NCI-H82 (cell line): ENCODE measurements at places on chromosomes 11 and 22.

DNA sequence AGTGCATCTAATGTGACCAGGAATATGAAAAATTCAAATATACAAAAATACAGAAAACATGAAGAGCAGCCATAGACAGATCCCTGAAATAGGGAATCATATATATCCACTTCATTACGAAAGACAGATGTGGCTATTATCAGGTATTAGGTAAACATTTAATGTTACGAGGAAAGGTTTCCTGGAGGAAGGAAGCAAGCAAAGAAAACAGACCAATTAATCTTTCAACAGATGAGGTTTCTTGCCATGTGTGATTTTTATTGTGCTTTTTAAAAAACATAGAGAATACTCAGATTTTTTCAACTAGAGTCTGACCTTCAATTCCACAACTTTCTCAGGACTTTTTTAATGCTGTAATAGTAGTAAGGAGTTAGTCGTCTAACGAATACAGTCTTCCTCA is 24.3 kb upstream of the GAB2 start:
- no peak for DNase-seq

DNA sequence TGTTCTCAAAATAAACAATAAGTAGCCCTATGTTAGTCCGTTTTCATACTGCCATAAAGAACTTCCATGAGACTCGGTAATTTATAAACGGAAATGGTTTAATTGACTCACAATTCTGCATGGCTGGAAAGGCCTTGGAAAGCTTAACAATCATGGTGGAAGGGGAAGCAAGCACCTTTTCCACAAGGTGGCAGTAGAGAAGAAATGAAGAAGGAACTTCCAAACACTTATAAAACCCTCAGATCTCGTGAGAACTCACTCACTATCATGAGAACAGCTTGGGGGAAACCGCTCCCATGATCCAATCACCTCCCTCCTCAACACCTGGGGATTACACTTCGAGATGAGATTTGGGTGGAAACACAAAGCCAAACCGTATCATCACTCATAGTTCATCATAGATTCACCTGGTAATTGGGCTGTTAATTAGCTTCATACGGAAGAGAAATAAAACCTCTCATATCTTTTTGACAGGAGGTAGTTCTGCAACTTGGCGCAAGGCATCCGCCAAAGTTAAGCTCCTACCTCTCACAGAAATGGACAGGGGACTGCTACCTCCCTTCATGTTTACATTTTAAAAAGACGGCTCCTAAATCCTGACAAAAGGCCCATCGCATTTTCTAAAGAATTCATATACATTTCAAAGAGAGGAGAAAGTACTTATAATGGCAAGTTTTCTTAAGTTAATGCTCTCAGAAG is 49.0 kb downstream of the MUC15 start:
- peak; percentile 33 for DNase-seq

DNA sequence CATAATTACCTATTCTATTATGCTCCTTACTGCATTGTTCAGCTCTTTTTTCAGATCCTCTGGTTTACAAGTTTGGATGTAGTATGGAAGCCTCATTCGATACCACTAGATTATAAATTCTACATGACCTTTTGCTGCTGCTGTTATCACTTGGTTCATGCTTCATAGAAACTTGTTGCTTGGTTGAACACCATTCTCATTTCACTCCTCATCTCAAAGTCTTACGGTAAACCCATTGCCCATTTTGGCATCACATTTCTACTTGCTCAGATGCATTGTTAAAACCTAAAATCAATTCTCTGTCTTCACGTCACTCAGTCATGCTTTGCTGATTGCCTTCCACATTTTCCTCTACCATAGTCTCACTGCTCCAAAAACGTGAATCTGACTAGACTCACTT is 155.5 kb upstream of the DDI1 start:
- DNase-seq = no peak

DNA sequence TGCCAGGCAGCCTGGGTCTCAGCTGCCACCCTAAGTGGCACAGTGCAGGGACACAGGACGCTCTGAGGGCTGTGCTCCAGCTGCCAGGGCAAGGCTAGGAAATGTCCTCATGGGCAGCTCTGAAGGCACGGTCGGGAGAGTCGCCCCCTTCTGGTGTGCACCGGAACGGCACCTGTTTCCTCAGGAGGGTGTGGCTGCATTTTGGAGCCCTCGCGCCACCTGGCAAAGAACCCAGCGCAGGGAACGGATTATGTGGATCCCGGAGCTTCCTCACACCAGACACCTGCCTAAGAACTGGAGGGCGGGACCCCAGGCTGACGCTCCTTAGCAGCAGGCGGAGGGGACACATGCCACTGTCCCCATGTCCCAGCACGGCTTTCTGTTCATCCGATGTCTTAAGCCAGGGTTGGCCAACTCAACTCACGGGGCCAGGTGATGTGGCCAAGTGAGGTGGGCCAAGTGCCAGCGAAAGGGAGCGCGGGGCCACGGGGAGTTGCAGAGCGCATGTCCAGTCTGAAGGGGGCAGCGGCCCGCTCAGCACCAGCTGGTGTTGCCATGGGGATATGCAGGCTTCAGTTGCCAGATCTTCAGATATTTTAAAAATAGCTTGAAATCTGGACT is 5.1 kb upstream of the SLC22A8 start:
- DNase-seq = peak; percentile 52

GRCh38 chr22:23817146-23817545 is 21.7 kb downstream of the DERL3 start:
- DNase-seq = no peak

- DNase-seq = no peak
Measured at GRCh38 chr11:113991170-113991569, 16.3 kb downstream of the HTR3A start.

GRCh38 chr11:73878771-73879170 is 2.0 kb downstream of the PAAF1 start:
- DNase-seq = no peak

DNA sequence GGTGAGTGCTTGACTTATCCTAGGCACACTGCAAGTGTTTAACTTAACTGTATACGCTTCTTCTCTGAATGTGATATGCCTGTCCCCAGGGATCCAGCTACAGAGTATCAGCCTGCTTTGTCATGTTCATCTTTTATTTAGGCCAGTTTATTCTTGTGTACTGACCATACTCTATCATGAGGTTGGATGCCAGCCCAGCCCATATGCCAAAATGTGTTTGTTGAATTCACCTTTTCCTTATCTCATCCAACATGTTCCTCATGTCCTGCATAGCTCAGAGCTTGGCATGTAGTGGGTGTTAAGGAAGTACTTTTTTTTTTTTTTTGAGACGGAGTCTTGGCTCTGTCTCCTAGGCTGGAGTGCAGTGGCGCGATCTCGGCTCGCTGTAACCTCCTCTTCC is 116.2 kb downstream of the NCAM1 start:
- DNase-seq = no peak

DNA sequence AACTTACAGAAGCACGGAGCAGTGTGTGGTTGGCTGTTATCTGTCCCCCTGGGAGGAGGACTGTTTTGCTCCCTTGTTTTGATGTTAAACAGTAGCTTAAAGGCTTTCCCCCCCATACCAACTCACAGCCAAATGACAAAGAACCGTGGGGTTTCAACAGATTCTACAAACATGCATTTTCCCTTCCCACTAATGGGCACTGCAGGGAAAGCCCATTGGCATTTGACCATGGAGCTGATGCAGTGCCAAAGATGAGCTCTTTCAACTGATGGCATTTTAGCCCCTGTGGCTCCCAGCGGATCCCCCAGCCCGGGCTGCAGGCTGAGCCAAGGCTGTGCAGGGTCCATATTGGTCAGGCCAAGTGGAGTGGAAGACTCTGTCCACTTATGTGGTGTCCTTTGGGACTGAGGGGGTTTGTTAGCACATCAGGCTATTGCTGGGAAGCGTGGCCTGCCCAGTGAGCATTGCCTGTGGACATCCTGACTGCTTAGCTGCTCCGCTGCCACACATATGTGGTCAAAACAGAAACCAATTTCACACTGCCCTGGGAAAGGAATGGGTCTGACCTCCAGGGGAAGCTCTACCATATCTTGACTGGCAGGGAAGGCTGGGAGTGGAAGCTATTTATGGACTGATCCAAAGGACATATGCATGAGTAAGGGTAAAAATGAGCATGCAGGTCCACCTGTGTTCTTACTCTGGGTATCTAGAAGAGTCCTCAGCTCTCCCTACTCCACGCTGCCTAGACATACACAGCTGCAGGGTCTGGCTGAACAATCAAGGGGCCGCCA is 116.4 kb upstream of the PARVA start:
- DNase-seq = no peak

GRCh38 chr11:120914601-120915000 is 109.3 kb upstream of the TBCEL start:
- peak; percentile 67 for DNase-seq

- DNase-seq = no peak
Measured at GRCh38 chr11:62233730-62234129, 8.3 kb upstream of the SCGB1D2 start.

DNA sequence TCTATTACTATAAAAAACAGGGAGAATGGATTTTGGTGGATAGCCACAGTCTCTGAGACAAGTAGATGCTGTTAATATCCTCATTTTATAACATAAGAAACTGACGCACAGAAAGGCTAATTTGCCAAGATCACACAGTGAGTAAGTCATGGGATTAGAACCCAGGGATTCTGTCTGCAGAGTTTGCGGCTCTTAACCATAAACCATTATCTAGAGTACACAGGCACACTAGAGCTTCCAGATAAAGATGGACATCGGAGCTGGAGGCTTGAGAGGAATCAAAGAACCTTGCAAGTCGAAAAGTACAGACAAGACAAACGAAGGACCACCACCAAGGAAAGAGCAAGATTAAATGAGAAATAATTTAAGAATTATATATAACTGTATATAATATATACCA is 11.3 kb downstream of the LGALS12 start:
- DNase-seq = no peak

DNA sequence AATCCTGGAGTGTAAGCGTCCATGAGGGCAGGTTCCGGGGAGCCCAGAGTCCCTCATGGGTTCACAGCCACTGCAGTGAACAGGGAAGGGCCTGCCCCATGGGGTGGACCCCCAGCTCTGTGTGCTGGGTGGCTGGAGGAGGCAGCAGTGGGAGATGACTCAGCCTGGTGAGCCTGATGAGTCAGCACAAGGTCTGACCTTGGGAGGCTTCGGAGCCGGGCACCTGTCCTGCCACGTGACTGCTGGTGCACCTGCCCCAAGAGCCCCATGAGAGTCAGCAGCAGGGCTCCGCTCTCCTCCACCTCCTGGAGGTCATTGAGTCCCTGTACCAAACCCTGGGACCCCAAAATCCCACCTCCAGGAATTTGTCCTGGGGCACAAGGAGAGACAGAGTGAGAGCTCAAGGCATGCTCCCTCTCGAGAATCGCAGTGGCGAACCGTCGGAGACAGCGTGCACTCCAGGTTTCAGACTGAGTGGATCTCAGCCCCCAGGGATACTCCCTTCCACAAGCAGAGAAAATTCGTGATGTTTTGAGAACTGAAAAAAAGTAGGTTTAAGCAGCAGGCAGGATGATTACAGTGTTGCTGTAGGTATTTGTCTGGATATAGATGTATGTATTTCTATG is 1221.7 kb downstream of the BRD1 start:
- no peak for DNase-seq

DNA sequence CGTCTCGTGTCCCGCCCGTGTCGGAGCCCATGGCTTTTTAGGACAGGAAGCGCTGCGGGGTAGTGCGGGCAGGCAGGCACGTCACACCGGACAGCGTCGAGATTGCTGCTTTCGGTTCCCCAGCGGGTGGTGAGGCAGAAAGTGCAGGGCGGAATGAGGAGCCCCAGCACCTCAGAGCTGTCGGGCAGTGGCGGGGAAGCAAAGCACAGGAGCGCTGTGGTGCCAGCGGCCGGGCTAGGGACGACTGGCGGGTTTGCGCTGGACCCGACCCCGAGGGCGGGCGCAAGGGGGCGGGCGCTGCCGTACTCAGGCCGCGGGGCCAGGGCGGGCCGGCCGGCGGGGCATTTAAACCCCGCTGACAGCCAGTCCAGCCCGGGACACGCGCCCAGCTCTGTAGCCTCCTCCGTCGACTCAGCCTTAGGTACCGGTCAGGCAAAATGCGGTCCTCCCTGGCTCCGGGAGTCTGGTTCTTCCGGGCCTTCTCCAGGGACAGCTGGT is at the start of gene SLC37A2:
Gene SLC37A2 (plus strand): TSS at position 375 of the 498 bp plus-strand sequence. CDS start 63 bp downstream, at position 438.
- DNase-seq = no peak

- no peak for DNase-seq
Measured at GRCh38 chr11:127631974-127632373, 631.4 kb upstream of the KIRREL3 start.

DNA sequence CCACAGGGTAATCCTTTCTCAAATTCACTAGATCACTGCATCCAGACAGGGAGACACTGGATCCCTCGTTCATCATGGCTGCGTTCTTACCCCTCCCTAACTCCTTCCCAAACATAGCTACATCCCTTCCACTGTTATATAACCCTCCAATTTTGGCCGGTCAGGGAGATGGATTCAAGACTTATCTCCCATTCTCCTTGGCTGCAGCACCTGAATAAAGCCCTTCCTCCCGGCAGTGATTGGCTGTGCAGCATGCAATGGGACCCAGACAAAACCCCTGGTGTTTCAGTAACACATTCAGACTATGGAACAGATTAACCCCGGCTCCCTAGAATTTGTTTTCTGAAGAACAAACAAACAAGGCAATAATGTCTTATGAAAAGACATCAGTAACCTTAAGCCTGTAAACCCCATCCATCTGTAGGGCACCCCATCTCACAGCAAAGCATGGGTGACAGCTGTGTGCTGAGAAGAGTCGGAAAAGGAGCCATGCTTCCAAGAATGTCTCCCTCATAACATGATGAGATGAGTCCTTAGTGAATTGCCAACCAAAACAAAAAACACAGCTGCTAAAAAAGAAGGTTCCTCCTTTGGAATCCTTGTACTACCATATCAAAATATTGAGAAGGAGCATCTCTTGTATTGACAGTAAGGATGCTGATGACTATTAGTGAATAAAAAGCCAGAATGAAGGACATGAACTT is 5.0 kb downstream of the MIF start:
- peak; percentile 34 for DNase-seq

DNA sequence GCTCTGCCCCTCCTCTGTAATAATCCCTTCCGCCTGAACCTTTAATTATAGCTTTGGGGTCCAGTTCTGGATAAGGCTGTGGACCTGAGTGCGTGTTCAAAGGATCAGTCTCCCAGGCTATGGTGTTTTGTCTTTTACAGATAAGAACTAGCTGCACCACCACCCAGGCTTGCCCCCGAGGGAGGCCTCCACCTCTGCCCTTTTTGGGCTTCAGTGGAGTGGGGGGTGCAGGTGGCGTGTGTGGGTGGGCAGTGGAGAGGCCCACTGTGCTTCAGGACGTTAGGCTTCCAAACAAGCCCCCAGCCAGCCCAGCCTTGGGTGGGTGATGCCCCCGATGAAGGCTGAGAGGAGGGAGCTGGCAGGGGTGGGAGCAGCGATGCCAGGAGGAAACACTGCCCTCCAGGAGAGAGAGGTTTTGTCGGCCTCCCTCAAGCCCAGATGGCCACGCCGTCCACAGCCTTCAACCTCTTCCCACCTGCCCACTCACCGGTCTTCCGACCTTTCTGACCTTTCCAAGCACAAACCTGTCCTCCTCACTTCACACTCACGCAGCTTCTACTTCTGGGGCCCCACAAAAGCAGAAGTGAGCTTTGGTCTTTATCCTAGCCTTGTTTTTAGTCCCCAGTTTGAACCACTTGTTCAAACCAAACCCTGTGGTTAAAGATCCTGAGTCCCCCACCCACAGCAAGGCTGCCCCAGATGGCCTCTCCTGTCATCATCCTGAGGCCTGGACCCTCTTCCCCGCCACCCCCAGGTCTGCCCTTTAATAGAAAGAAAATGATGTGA is 20.4 kb downstream of the PSMD13 start:
- DNase-seq = no peak
